ENCODE measurements at places on chromosomes 2 and 18.
A peak's percentile ranks its signal among the peaks of the same experiment; 100 is the strongest.

GRCh38 chr2:207819021-207819797 lies 49.5 kb upstream of the FZD5 start:
- no peak for DNase-seq

DNA sequence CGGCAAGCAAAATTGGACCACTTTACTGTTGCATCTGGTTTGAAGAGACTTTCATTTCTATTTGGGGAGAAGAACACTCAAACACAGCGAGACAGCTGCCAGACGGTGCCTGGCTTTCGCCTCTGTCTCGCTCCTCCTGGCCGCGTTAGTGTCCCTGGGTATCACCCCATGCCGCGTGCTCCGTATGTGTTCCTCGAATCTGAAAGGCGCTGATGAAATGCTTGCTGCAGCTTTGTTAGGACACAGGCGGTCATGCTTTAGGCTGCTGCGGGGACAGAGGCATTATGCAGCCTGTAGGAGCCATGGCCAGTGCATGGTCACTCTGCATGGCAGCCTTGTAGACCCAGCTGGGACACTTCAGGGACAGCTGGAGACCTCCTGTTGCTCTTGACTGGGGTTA lies 53.9 kb downstream of the LDLRAD4 start:
- no peak for DNase-seq

- DNase-seq: no peak
Observed at GRCh38 chr18:4842751-4843150, 354.3 kb downstream of the AKAIN1 start.

- DNase-seq: no peak
Observed at GRCh38 chr2:69095305-69095704, 82.3 kb downstream of the ANTXR1 start.

DNA sequence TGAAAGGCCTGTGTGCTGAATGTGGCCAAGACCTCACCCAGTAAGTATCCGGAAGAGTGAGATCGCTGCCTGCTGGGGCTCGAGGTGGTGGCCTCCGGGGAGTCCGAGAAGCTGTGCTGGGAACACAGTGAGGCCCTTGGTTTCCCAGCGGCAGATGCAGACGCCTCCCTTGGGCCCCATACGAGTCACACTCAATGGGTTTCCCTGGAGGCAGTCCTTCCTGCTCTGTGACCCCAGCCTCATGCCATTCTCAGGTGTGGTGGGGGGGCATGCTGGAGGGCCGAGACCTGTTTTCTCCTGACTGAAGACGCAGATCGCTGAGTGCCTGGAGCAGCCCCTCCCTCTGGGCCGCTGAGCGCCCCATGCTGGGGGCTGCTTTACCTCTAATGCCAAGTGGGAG lies 15.7 kb downstream of the CTDP1 start:
- no peak for DNase-seq

GRCh38 chr18:59837586-59837985 lies 62.2 kb upstream of the PMAIP1 start:
- DNase-seq: peak; percentile 70

DNA sequence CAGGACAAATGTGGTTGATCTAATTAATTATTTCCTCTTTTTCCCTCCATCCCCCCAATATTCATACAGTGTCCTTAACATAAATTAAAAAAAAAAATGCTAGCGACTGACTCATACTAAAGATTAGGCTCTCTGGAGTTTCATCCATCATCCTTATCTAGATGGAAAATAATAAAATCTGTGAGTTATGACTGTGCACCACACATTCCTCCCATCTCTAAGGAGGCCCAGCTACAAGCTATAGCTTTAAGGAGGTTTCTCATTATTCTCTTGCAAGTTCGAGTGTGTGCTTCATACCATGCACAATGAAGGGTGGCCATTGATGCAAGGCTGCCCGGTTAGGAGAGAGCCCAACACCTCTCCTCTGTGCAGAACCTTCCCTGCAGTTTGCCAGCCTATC lies 77.3 kb downstream of the XDH start:
- no peak for DNase-seq

DNA sequence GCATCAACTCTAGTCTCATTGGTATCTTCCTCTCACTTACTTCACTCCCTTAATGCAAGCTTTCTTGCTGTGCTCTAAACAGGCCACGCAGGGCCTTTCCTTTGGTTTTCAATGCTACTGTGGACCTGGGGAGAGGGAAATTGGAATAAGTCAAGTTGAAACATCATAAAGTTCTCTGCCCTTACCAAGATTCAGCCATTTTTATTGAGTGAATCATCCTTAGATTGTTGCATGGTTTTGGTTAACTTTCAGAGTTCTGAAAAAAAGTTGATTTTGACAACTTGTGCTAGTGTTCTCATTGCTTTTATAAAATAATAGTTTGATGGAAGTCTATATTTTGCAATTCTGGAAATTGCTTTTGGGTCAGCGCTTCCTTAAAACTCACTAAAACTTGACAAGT lies 852.8 kb upstream of the ACVR2A start:
- DNase-seq: no peak

DNA sequence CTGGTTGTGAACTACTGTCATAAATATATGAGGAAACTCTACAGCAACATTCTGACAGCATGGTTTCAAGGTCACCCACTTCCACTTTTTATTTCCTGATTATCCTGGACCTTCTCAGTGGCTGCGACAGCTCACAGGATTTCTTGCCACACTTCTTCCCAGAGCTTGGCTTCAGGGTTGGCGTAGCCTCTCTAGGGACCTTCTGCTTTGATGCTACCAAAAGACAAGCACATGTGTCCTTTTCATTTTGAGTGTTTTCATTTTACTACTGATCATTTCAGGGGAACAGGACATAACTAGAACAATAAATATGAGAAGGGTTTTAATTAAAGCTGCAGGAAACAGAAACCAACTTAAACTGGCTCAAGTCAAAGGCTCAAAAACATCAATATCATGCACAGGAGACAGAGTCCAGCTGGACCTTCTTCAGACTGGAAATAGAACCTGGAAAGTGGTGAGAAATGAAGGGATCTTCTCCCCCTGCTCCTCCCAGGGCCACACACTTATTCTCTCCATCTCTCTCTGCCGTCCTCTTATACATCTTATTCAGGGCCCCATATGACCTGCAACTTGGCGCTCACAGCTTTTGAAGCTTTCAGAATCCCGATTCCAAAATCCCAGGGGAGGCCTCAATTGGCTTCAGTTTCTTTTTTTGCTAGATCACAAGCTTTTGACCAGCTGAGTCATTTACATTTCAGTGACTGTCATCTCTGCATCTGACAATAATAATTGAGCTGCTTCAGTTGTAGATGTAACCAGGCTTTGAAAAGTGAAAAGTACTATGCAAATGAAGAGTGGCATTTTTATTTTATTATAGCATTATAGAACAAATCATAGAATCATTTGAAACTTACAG lies 9.7 kb downstream of the VIT start:
- peak; percentile 3 for DNase-seq

DNA sequence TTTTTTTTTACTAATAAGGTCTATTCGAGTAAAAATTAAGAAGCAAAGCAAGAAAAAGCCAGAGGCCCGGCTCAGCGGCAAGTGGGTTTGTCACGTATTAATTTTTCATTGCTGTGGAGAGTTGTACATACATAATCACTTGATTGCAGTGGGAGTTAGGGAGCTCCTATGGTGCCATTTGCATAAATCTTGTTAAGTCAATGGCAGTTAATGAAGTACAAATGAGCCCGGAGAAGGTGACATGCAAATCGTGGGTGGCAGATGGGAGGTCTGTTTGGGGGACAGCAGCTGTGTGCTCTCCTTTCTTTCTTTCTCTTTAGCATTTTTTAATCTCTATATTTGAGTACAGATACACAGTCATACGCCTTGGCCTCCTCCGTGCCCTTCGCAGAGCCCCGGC lies 317.0 kb downstream of the AGAP1 start:
- no peak for DNase-seq

DNA sequence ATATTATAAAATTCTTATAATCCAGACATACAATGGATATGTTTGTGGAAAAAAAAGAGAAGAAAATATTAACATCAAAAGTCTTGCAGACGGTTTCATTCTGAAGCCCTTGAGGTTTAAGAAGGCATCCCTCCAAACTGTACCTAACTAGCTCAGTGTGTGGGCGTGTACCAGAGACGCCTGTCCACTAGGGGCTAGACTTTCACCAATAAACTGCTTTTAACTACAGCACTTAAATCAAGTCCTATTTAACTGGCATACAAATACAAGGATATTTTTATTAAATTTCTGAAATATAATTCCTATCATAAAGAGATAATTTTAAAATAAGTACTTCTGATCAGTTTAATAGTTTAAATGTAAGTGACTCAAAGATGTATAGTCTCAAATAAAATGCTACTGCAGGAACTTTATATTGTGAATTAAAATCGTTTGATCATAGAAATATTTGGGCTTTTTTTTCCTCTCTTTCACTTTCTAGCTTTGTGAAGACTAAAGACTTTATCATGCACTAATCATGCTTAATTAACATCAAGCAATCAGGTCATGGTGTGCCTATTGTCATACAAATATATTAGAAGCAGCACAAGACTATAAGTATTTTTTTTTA lies 437.7 kb downstream of the SATB2 start:
- peak; percentile 17 for DNase-seq

- no peak for DNase-seq
Observed at GRCh38 chr2:168742258-168742932, 60.0 kb upstream of the NOSTRIN start.

DNA sequence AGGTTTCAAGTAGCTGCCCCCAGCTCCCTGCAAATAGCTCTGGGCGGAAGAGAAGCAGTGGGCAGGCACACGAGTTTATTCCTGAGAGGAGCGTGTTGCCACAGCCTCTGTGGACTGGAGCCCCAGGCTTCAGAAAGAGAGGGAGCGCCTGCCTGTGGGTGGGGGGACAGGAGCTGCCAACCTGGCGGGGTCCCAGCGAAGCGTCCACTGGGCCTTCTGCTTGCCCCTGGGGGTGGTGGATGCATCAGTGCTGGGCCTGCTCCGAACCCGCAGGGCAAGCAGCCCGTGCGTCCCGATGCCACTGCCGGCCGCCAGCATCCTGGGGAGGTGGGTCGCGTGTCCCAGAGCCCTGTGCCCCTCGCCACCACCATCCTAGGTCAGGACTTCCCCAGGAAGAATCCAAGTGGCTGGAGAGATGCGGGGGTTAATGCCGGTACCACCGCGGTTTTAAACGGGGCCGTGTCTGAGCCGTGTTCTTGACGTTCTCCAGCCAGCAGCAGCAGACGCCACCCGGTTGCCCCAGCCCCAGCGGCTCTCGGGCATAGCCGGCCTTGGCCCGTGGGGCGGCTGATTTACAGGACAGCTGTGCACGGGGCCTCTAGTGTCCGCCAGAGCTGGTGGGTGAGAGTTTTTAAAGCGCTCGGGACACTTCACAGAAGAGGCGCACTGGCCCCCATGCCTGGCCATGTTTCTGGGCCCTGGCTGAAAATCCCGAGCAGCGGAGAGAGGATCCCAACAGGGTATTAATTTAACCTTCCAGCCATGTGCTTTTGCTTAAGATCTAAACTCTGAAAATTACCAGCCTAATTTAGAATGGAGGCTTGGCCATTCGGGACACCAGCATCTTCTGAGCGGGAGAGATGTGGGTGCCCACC lies 84.7 kb downstream of the NFATC1 start:
- DNase-seq: no peak

DNA sequence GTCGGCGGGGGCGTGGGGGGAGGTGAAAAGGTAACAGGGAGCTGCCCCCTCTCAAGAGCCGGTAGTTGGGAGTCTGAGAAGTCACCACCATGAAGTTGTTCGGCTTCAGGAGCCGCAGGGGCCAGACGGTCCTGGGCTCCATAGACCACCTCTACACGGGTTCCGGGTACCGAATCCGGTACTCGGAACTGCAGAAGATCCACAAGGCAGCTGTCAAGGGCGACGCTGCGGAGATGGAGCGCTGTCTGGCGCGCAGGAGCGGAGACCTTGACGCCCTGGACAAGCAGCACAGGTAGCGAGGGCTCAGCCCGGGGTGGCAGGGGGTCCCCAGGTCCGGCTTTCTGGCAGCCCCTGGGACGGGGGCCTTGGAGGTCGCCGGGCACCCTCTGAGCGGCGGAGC lies 47.1 kb upstream of the ZNF519 start:
- no peak for DNase-seq

GRCh38 chr2:61015976-61016375 lies 1.5 kb upstream of the PEX13 start:
- no peak for DNase-seq

DNA sequence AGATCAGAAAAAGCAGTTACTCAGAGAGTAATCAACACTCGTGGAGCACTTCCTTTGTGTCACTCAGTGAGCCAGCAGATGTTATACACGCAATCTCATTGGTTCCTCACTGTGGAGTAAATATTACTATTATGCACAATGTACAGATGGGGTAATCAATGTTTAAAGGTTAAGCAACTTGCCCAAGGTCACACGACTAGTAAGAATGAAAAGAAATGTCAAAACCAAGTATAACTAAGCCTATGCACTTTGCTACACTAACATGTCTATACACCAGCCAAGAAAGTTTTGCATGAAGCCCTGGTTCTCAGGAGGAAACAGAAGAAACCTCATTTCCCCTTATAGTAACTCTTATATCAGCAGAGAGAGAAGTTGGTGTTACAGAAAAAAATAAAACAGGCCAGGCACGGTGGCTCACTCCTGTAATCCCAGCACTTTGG lies 5.4 kb downstream of the METTL21A start:
- DNase-seq: no peak

- no peak for DNase-seq
Observed at GRCh38 chr2:18830962-18831361, 241.6 kb upstream of the NT5C1B start.

DNA sequence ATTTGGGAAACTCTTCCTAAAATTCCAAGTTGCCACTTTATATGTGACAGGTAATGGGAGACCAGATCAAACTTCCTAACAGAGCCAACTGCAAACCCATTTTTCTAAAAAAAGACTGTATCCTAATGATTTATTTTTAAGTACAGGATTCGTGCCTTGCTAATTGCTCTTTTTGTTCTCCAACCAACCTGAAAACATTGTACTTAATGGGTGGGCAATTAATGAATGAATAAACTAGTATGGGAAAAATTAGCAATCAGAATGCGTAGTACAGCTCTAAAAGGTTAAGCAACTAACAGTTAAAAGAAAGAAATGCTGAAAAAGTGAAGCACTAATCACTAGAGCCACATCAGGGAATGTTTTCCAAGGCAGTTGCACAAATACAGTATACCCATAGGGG lies 217.2 kb upstream of the KCNJ3 start:
- DNase-seq: no peak

- DNase-seq: no peak
Observed at GRCh38 chr2:48939232-48939631, 183.7 kb upstream of the LHCGR start.

DNA sequence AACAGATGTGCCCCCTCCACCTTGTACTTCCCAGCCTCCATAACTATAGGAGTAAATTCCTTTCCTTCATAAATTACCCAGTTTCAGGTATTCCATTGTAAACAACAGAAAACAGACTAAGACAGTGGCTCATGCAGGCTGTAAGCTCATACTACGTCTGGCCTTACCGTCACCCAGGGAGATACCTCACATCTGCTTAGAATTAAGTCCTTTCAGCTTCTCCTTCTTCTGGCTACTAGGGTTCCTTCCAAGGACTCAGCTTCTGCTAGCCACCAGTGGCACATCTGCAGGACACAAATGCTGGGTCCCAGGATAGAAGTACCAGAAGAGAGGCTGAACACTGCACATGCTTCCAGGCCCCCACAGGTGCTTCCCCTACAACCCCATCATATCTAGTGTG lies 22.4 kb upstream of the FEZ2 start:
- DNase-seq: no peak
